ENCODE measurements at places on chromosomes 12 and 14.

GRCh38 chr14:51507511-51507905, 144.2 kb upstream of the FRMD6 start:
- no peak for DNase-seq

- DNase-seq = no peak
These were observed 113.3 kb downstream of the BCL11B start for GRCh38 chr14:99158646-99159165.

- no peak for DNase-seq
These were observed 54.1 kb downstream of the AK7 start for GRCh38 chr14:96445844-96446710.

- no peak for DNase-seq
These were observed 455.0 kb downstream of the PCNX1 start for GRCh38 chr14:71362282-71362681.

DNA sequence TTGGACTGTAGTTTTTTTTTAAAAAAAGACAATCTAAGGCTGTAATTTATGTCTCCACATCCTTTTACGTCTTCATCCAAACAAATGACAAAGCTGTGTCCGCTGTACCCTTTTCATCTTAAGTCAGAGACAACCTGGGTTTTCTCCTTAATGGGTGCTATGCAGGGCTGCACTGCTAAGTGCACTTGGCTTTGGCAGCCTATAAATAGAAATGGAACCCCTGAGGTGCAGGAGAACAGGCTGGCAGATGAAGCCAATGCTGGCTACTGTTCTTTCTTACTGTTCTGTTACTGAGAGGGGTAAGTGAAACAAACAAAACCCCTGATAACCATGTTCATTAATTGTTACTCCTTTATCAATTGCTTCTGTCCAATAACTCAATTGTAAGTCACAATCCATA, 47.1 kb upstream of the KICS2 start:
- no peak for DNase-seq
